ENCODE measurements at places on chromosomes 7 and 10.

DNA sequence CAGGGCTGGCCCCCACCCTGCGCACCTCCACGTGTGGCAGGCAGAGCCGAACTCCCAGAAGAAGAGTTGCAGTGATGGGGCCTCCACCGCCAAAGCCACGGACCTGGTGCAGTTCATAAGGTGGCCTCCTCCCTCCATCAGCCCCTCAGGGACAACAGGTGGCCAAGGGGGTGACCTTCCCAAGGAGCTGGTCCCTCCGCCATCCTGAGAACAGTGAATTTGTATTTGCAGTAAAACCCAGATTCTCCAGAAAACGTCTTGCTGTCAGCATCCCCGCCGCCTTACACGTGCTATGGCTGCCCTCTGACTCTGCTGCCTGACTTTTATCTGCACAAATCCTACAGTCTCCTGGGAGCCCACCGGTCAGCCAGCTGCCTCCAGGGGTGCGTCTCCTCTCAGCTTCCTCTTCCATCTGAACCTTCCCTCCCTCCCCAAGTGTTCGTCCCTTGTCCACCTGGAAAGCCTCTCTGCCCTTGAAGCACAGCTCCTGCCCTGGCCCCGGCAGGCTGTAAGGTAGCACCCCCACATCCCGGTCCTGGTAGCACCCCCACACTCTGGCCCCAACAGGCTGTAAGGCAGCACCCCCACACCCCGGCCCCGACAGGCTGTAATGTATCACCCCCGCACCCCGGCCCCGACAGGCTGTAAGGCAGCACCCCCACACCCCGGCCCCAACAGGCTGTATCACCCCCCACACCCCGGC is 311.8 kb downstream of the PTPRN2 start:
- DNase-seq, result no peak

- no peak for DNase-seq
Observed at GRCh38 chr7:106522696-106523095, 138.3 kb downstream of the CCDC71L start.

GRCh38 chr7:16524332-16524731 is 2.3 kb upstream of the LRRC72 start:
- no peak for DNase-seq

GRCh38 chr10:118213436-118213835 is 128.7 kb downstream of the FAM204A start:
- no peak for DNase-seq

DNA sequence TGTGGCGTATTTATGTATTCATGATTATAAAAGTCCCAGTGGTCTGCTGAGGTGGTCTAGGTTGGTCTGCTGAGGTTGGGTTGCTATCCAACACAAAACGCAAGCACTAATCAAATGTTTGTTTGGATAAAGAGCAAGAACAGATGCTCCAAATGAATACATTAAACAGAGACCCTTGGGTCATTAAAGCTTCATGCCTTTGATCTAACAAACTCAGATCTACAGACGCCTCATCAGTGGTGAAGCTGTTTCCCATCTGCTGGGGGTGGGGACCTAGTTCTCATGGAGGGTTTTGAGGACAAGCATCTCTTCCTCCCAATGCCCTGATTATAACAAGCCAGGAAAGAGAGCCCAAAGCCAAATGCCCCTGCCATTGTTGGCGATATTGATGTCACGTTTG is 786.7 kb downstream of the NRG3 start:
- DNase-seq, result no peak

DNA sequence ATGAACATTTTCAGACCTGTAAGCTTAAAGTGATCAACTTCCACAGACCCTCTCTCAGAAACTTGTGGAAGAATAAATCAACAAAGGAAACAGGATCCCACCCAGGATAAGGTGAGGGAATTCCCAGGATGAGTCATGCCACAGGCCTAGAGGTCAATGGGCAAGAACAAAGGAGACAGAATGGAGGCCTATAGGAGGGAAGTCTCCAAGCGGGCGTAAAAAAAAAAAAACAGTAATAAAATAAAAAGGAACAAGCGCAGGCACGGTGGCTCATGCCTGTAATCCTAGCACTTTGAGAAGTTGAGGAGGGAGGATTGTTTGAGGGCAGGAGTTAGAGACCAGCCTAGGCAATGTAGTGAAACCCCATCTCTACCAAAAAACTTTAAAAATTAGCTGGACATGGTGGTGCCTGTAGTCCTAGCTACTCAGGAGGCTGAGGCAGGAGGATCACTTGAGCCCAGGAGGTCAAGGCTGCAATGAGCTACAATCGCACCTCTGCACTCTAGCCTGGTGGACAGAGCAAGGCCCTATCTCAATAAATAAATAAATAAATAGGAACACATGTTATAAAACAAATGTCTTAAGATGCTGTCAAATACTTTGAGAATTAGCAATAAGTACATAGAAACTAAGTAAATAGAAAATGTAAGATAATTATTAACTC is 8.4 kb downstream of the SORBS1 start:
- DNase-seq, result no peak

GRCh38 chr7:35463176-35463700 is 209.3 kb upstream of the TBX20 start:
- no peak for DNase-seq

DNA sequence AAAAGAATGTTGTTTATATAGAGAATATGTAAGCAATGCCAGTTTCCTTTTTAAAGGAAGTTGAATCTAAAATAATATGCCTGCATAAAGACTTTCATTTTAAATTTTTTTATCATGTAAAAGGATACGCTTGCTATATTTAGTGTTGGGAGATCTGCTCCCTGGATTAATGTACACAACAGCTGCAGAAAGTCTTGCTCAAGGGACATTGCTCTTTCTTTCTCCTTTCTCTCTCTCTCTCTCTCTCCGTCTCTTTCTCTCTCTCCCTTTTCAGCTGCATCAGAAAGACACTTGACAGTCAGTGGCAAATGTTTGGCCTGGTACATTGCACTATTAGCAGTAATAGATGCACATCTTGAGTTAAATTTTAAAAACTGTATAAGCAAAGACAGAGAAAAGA is 739 bp downstream of the MYPN start:
- DNase-seq, result no peak

GRCh38 chr10:94292434-94293090 is 70.2 kb downstream of the NOC3L start:
- DNase-seq, result no peak

- no peak for DNase-seq
Observed at GRCh38 chr7:150855476-150856302, 3.4 kb downstream of the AOC1 start.

DNA sequence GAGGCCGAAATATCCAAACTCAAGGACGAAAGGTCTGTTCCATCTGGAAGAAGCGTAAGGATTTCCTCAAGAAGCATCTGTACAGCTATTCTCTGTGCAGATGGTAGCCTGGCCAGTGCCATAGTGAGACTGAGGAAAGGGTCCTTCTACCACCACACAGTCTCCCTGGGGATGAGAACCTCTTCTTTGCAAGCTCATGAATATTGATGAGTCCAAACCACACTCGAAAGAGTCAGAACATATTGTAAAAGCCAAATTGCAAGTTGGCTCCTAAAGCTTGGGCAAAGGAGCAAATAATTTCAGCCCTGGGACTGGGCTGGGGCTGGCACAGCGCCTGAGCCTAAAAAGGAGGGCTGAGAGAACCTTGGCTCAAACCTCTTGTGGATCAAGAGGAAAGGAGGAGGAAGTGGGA is 66.1 kb upstream of the PIP4K2A start:
- no peak for DNase-seq

- no peak for DNase-seq
Observed at GRCh38 chr10:70536196-70536861, 57.8 kb downstream of the PALD1 start.

DNA sequence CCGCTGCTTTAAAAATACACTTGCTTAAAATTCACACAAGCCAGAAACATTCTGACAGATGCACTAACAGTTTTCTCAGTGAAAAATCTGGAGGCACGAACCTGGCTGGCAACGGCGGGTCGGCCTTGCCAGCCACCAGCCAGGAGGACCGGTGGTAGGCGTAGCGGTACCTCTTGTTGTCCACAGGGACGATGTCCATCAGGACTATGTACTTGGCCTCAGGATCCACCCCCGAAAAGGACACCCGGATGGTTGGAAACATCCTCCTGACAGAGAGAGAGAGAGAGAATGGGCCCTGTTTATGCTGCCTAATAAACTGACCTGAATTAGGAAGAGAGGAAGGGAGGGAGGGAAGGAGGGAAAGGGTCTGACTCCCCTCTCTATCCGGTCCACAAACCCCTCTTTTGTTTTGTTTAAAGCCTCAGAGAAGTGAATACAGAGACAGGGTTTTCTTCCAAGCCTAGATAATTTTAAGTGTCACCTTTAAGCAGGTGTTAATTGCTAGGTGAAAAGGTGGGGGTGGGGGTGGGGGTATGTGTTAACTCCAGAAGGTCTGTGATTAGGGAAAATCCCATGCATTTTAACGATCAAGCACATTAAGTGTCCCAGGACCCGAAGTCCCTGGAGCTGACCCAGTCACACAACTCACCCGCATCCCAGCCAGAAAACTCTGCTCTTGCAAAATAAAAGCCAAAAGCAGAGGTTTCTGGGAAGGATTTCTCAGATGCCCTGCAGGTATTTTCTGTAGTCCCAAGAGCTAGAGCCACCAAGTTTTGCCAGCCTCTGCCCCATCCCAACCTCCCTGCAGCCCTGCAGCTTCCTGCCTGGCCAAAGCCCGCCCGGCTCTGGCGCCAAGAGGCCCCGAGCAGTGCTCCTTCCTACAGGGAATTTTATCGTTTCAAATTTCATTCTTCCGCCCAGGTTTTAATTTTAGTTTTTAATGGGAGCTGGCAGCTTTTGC is 5.0 kb downstream of the TBX20 start:
- DNase-seq, result peak; percentile 41

GRCh38 chr10:126580873-126581647 is 89.4 kb downstream of the C10orf90 start:
- DNase-seq, result no peak

DNA sequence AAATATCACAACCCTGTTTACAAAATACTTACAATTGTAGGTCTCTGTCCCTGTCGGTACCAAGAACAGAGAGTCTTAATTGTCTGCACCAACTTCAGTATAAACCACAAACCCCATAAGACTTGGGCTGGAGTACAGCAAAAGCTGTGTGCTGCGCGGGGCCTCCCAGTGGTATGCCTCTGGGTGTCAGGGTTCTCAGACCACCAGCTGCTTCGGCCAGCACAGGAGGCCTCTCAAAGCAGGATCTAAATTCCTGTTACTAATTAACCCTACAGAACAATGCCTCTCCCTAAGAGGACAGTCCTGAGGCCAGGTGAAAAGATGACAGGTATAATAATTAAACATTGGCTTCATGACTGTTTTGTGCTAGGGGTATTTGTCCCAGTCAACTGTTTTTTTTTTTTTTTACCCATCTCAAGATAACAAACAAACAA is 957 bp upstream of the SVIL start:
- DNase-seq, result peak; percentile 35

DNA sequence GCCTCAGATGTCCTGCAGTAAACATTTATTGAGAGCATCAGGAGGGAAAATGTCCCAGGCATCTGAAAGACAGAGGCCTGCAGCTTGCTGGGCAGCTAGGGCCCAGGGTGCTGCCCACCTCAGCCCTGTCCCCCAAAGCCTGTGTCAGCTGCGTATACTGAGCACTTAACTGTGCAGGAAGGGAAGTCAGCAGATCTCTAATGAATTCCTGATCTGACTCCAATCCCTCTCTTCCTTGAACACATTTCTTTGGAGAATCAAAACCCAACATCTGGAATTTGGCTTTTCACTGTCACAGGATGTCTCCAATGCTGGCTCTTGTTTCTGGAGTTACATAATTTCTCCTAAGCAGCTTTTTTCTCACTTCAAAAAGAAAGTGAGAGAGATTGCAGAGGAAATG is 364.7 kb upstream of the NFE2L3 start:
- peak; percentile 40 for DNase-seq

DNA sequence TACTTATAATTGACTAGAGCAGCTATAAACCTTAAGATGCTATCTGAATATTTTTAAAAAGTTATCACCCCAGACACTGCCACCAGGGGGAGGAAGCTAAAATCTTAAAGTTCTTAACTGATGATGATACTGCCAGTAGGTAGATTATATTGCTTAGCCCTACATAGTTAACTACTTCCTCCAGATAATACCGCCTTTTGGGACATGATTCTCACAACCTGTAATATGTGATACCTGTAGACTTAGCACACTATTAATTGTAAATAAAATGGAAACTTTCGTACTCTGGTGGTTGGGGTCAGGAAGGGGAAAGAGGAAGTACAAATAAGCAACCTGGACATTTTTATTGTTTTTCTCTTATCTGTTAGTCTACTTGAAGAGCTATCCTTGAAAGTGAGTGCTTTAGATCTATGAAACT is 268.9 kb downstream of the ADK start:
- no peak for DNase-seq

- no peak for DNase-seq
Observed at GRCh38 chr7:71457846-71458590, 326.1 kb downstream of the GALNT17 start.

DNA sequence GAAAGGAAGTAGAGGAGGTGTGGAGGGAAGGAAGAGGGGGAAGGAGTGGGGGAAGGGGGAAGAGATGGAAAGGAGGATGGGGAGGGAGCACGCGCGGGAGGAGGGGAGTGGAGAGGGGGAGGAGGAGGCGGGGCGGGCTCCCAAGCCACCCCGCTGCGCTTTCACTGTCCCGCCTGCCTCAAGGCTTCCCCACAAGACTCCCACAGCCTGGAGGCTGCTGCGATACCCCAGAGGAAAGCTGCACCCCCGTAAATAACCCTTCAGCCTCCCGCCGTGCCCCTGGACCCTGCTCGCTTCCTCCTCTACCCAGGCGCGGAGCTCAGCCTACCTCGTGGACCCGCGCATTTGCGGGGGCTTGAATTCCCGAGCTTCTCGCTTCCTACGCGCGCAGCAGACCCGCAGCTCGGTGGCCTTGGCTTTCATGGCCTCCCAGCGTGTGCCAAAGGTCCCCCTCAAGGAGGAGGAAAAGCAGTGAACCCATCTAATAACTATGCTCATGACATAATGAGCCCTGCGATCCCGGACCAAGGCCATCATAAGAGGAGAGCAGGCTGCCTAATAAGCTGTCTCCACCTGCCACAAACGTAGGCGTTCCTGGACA is at the start of gene C10orf67:
Gene C10orf67, minus strand, starts transcription at position 557 of the 601 bp plus-strand sequence. Its CDS starts 23 bp downstream, at position 534.
- peak; percentile 86 for DNase-seq

- DNase-seq, result no peak
Observed at GRCh38 chr7:130909881-130910672, 176.1 kb upstream of the KLF14 start.

- DNase-seq, result no peak
Observed at GRCh38 chr7:38051786-38052185, 126.3 kb upstream of the STARD3NL start.

- no peak for DNase-seq
Observed at GRCh38 chr10:72228318-72228751, 12.3 kb upstream of the ASCC1 start.

GRCh38 chr7:52197221-52197620 is 838.2 kb upstream of the POM121L12 start:
- DNase-seq, result no peak

DNA sequence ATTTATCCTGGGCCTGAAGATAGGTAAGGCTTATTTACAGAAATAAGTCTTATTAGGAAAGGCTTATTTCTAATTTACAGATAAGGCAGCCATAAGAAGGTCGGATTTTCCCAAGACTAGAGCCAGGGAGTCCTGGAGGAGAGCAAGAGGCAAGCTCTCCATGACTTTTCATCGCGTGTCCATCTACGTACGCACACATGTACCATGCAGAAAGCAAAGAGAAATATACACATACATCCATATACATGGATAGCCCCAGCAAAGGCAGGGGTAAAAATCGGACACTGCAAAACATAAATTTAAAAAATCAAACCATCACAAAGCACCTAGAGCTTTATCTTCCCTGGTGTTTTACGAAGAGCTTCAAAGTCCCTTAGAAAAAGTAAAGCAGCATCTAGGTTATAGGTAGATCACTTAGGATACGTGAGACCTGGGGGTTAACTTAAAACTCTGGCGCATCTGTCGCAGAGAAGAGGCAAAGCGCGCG is 25.8 kb upstream of the ZRANB1 start:
- DNase-seq, result no peak
